ENCODE measurements at places on chromosomes 2 and 18.

GRCh38 chr2:144625226-144625625 is 105.3 kb upstream of the ZEB2 start:
- no peak for DNase-seq

DNA sequence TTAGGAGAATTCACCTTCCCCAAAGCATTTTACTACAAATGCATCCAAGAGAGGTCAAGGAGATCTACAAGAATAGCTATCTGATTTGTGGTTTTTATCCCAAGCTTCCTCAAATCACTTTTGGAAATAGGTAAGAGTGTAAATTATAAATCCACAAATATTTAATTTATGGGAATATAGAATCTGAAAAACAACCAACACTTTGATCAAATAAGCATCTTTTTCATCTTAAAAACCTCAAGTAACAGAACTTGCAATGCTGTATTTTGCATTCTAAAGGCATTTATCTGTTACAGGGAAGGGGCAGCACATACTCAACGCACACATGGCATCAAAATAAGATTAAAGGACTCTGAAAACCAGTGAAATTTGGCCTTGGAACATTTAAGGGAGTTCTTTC is 1.9 kb downstream of the ZNF385B start:
- no peak for DNase-seq

GRCh38 chr2:201093573-201093972 is 21.8 kb downstream of the NDUFB3 start:
- no peak for DNase-seq

GRCh38 chr18:8011906-8012305 is 444.8 kb downstream of the PTPRM start:
- DNase-seq = no peak

DNA sequence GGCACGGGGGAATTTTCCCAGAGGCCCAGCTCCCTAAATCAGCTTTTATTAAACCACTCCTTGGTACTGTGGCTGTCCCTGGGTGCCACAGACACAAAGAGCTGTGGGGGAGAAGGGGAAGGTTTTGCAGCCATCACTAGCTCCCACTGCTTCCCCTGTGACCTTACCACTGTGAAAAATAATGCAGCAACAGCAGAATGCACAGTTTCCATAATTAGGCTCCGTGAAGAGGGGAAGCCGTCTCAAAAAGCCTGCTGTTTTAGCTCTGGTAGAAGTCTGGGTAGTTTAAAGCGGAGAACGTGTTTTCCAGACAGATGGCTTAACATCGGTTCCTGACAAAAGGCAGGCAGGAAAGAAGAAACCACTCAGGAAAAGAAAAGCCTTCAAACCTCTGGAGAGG is 27.5 kb upstream of the CAB39 start:
- DNase-seq = no peak

DNA sequence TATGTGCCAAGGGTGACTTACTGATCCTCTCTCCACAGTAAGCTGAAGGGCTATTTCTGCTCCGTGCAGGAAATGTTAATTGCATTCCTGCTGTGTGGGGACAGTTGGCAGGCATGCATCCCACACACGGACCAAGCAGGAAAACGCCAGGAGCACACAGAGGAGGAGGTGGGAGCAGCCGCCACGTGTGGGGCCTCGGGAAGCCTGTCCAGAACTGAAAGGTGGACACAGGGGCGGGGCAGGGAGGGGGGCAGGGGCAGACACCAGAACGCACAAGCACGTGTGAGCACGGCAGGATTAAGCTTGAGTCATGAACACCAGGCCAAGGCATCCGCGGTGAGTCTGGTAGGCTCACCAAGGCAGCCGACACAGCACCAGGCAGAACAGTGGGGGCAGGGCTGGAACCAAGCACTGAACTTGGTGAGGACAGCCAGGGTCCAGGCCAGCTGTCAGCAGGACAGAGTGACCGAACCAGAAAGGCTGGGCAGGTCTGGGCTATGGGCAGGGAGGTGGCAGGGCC is 177.1 kb downstream of the EIPR1 start:
- DNase-seq = no peak

- DNase-seq = no peak
Measured at GRCh38 chr2:15579641-15580040, 12.0 kb upstream of the DDX1 start.

- no peak for DNase-seq
Measured at GRCh38 chr2:96891591-96892333, 21.9 kb upstream of the SEMA4C start.

DNA sequence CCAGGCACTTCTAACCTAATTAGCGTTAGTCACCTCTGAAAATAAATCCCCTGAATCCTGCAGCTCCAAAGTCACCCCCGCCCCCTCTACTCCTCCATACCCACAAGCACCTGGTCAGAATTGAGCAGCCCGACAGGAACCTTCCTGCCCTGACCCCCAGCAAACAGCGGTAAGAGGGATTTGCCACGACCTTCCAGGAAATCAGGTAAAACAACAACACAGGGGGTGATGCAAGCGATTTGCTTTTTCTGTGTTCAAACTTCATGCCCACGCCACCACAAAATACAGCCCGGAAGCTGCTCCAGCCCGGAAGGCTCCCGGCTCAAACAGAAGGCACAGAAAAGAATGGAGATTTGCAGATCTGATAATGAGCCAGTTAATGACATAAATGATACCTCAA is 367.1 kb downstream of the GPD2 start:
- DNase-seq = no peak

DNA sequence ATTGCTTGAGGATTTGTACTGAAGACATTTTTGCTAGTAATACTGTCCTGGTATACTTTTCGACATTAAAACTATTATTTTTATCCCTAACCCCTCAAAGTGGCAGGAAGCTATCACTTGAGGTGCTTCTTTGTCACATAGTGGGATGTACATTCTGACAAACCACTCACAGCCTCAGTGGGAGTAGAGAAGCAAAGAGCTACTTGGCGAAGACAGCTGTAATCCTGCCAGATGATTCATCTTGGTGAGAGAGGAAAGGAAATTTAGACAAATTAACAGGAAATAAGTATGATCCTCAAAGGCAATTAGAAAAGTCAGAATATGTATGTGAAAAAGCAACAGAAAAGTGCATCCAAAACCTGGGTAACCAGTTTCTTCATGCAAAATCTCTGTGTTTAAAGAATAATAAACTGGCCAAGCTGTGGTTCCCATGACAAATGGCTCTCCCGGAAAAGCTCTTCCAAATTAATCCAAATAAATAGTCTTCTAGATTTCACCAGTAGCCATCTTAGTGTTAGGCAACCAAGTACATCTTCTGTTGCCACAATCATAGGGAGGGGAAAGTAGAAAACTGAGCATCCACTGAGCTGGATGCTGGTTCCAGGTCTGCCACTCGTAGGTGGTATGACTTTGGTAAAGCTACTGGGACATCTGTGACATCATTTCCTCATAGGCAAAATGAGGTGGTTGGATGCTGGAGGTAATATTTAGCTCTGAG is 308.0 kb upstream of the LYPD1 start:
- no peak for DNase-seq

- no peak for DNase-seq
Measured at GRCh38 chr2:118893100-118893499, 45.7 kb upstream of the EN1 start.

GRCh38 chr2:194907569-194907968 is 749.5 kb upstream of the SLC39A10 start:
- DNase-seq = no peak

DNA sequence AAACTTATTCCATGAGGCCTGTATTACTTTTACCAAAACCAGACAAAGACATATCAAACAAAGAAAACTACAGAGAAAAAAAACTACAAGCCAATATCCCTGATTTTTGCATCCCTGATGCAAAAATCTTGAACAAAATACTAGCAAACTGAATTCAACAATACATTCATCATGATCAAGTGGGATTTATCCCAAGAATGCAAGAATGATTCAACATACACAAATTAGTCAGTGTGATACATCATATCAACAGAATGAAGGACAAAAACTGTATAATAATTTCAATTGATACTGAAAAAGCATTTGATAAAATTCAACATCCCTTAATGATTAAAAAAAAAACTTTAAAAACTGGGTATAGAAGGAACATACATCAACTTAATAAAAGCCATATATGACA is 106.8 kb downstream of the SLC39A10 start:
- no peak for DNase-seq

GRCh38 chr2:149732001-149732685 is 144.6 kb upstream of the MMADHC start:
- no peak for DNase-seq

GRCh38 chr18:44679056-44679913 is 1.4 kb upstream of the SETBP1 start:
- DNase-seq = peak; percentile 72

GRCh38 chr18:50819027-50819727 is 639 bp downstream of the MRO start:
- no peak for DNase-seq

DNA sequence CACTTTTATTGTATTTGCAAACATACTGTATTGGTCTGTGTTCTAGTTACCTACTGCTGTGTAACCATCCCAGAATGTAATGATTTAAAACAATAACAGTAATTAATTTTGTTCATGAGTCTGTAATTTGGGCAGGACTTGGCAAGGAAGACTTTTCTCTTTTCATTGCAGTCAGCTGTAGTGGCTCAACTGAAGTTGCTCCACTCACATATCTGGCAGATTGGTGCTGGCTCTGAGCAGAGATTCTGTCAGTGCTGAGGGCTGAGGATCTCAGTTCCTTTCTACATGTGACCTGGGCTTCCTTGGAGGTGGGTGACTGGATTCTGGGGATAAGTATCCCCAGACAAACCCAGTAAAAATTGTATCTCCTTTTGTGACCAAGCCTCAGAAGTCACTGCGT is 26.6 kb downstream of the PTPN4 start:
- DNase-seq = no peak

- peak; percentile 45 for DNase-seq
Measured at GRCh38 chr18:62526098-62527025, 3.5 kb downstream of the ZCCHC2 start.

DNA sequence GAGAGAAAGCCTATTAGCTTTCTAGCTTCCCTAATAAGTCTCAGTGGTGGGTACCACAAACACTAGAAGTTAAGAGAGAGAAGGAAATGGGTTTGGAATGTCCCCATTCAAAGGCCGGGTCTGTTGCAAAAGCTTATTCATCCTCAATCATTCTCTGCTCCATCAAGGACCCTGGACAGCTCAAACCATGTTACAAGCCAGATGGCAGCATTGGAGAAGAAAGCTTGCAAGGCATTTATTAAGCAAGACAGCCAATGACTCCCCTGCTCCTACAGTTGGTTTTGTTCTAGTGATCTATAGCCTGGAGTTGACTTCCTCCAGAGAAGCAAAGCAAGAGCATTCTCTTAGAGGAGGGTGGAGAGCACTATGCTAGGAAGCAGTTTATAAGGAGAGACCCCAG is 86.9 kb upstream of the LMAN1 start:
- DNase-seq = no peak

DNA sequence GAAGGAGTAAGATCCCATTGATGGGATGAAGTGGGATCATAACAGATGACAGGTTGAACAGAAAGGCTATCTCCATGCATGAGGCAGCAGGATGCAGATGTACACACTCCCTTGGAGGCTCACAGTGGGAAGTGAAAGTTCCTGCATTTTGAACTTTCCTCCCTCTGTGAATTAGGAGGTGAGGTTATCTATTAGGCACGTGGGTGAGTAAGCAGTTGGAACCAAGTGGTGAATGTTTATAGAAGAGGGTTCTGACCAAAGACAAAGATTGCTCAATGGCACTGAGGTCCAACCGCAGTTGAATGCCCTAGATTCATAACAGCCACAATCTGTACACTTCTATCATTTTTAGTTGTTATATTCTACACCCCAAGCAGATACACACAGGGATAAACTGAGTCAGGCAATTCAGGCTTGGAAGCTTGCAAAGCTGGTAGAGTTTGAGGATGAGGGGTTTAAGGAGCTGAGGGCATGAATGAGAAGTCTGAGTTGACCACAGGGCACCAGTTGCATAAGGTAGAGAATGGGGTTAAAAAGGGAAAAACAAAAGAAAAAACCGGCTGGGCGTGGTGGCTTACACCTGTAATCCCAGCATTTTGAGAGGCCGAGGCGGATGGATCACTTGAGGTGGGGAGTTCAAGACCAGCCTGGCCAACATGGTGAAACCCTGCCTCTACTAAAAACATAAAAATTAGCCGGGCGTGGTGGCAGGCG is 7.1 kb upstream of the KCMF1 start:
- DNase-seq = peak; percentile 70

GRCh38 chr2:223247136-223247535 is 195.1 kb downstream of the KCNE4 start:
- peak; percentile 14 for DNase-seq

GRCh38 chr2:74836675-74837401 is 2.9 kb downstream of the HK2 start:
- no peak for DNase-seq

DNA sequence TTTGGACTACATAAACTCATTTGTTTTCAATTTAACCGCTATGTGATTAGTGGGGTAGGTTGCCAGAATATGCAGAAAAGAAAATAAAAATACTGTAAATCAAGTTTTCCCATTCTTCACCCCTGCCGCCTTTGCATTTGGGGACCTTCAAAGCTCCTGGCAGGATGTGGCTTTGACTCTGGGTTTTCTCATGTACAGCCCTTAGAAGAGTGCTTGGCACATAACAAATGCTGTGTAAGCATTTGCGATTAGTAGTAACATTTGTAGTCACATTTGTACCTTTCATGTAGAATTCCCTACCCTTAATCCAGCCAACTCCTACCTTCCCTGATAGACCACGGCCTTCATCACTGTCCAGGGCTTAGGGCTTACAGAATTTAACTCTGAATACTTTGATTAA is 262.6 kb downstream of the MREG start:
- no peak for DNase-seq

- no peak for DNase-seq
Measured at GRCh38 chr18:39591649-39592048, 2026.1 kb upstream of the CELF4 start.

- DNase-seq = no peak
Measured at GRCh38 chr2:228432116-228432515, 250.6 kb upstream of the SPHKAP start.

DNA sequence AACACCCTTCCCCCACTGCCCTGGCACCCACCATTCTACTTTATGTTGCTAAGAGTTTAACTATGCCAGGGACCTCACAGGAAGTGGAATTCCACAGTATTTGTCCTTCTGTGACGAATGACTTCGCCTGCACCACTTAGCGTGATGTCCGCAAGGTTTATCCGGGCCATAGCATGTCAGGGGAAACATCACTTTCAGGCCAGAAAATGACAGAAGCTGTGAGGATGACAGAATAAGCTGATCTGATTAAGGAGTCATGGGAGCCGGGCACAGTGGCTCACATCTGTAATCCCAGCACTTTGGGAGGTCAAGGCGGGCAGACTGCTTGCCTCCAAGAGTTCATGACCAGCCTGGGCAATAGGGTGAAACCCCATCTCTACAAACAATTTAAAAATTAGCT is 248.8 kb downstream of the EIPR1 start:
- no peak for DNase-seq

DNA sequence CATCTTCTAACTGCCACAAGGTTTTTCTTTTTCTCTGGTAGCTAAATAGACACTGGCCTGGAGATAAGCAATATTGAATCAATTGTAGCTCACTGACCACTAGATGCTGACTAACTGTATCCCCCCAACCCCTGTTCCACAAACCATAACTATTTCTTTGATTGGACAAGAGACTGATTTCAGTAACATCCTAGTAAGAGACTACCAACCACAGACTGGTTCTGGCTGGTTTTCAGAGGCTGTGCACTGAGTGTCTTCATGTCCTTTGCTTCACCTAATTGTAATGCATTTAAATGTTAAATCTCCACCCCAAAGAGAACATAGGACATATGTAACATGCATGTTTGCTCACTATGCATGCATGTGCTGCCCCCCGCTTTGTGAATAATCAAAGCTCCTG is 3.2 kb upstream of the AAK1 start:
- DNase-seq = no peak

GRCh38 chr2:232367016-232367415 is 11.5 kb upstream of the ALPP start:
- DNase-seq = no peak
